Nephron progenitor cell (in vitro differentiated cells): ENCODE measurements at places on chromosomes 2 and 18.

DNA sequence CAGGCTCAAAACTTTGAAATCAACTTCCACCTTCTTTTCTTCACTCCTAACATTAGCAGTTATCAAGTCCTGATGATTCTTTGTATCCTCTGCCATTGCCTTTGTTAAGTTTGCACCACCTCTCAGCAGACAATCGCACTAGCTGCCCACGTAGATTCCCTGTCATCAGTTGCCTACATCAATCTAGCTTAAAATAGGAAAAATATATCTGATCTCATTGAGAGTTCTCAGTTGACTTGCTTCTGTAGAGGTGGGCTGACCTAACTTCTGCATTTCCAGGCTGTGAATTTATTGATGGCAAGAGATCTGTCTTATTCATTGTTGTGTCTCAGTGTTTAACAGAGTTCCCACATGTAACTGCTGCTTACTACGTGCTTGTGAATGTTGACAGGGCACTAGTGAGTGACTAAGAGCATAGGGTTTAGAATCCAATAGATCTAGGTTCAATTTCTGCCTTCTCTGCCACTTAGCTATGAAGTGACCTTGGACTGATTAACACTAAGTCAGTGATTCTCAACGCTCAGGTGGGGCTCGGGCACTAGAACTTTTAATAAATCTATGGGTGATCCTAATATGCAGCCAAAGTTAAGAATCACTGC is 3.7 kb upstream of the INSIG2 start:
- DNase-seq = no peak

DNA sequence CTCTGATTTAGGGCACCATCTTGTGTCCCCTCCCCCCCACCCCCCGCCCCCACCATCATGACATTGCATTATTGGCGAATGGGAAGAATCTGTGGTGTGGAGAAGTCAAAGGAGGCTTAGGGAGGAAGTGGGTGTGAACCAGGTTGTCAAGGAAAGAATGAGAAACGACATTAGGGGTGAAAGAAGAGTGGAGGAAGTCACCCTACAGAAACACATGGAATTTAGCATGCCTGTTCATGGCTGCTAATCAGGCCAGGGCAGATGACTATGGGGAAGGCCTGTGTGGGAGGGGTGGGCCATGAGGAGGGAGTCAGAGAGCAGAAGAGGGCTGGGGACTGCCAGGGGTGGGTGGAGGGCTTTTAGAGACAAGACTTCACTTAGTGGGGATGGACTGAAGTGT is 81.6 kb downstream of the AOX1 start:
- DNase-seq = no peak

DNA sequence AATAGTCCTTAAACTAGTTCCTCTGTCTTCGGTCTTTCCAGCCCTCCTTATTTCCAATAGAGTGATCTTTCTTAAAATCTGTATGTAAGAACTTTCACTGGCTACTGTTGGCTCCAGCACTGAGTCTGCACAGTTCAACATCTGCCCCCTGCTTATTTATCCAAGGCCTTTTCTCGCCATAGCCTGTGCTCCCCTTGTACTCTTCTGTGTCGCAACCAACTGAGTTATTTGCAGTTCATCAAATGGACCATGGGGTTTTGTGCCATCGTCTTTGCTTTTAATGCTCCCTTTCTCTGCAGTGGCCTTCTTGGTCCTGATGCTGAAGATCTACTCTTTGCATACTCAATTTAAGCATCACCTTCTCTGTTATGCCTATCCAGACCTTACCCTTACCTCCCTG is 77.3 kb downstream of the DSC3 start:
- no peak for DNase-seq

- DNase-seq = no peak
Observed at GRCh38 chr2:68936889-68937288, 15.8 kb downstream of the GKN2 start.

DNA sequence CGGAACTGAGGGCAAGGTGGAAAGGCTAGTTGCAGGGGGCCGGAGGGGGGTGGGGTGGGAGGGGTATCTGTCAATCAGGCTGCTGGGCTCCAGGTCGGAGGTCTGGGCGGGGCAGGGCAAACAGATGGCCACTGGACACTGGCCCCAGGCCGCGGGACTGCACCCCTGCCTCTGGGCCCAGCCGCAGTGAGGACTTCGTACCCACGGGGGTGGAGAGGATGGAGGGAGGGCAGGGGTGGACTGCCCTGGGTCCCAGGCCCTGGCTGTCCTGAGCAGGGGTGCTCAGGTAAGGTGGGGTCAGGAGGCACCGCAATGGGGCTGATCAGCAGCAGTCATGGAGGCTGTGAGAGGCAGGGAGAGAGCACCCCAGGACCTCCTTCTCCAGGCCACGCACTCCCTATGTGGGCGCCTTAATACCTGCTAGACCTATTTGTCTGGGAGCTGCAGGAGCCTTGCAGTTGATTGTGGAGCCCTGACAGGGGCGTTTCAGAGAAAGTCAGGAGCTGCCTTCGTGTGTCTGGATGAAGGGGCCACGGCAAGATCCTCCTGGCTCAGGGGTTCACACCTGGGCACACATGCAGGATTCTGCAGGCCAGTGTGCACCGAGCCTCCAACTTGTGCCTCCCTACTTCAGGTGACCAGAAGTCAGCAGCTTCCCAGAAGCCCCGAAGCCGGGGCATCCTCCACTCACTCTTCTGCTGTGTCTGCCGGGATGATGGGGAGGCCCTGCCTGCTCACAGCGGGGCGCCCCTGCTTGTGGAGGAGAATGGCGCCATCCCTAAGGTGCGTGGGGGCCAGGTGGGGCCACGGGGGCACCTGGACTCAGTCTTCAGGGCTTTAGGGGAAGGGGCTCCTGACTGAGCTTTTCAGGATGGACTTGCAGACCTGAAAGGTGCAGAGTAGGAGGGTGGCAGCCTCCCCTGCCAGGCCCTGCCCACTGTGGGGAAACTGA is 1.5 kb downstream of the CTDSP1 start:
- peak; percentile 44 for DNase-seq

GRCh38 chr2:85481818-85482777 is 56.9 kb upstream of the MAT2A start:
- no peak for DNase-seq

- no peak for DNase-seq
Observed at GRCh38 chr18:7830468-7830867, 263.4 kb downstream of the PTPRM start.

GRCh38 chr2:54894467-54894866 is 155.8 kb downstream of the RTN4 start:
- no peak for DNase-seq

DNA sequence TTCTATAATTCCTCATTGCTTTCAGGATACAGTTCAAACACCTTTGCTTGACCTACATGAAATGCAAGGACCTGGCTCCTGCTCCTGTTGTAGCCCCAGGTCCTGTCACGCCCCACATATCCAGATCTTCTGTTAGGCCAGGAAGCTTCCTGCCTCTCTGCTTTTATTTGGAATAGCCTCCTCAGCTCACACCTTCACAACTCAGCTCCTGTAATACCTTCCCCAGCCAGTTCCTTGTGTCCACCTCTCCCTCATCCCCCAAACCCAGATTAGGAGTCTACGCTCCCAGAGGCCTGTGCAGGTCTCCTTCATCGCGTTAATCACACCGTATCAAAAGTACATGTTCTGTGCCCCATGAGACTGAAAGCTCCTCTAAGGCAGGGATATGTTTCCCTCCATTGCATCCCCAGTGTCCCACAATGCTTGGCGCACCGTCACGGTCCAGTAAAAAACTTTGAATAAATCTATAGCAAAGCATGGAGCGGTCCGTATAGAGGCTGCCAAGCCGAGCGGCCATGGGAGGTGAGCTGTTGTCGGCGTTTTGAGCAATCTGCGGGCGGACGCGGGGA is 371 bp downstream of the MDH1B start:
- no peak for DNase-seq

GRCh38 chr2:127397568-127398238 is 9.9 kb upstream of the MAP3K2 start:
- DNase-seq = no peak

DNA sequence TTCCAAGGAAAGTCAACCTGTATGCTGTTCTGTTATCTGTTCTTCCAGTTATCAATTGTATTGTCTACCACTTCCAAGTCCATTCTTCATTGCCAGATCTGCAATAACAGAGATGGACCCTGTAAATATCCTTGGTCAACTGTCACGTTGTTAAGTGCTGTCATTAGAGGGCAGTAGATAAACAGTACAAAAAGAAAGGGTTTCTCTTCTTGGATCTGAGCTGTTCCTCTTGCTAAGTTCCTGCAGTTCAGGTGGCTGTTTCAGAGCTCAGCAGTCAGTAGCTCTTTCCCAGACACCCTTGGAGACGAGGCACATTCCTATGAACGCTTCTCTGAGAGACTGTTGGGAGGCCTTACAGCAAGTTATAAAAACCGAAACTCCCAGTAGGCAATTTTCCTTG is 957.1 kb upstream of the CHAC2 start:
- no peak for DNase-seq

GRCh38 chr18:36380173-36380827 is 82.8 kb downstream of the FHOD3 start:
- no peak for DNase-seq

- DNase-seq = peak; percentile 91
Observed at GRCh38 chr2:235493775-235494715, at the start of gene AGAP1. Gene AGAP1 (plus strand): TSS chr2:235494043.

DNA sequence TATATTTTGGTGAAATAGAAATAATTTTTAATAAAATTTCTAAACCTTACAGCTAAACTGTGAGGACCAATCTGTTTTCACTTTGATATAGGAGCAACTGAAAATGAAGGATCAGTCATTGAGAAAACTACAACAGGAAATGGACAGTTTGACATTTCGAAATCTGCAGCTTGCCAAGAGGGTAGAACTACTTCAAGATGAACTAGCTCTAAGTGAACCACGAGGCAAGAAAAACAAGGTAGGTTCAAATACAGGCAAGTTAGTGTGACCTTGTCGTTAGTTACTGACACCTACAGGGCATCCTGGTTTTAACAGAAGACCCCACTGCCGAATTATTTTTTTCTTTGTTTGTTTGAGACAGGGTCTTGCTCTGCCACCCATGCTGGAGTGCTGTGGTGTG is 75.5 kb upstream of the STON1 start:
- DNase-seq = no peak

GRCh38 chr2:73085691-73086090 is 14.2 kb upstream of the SFXN5 start:
- DNase-seq = peak; percentile 90

DNA sequence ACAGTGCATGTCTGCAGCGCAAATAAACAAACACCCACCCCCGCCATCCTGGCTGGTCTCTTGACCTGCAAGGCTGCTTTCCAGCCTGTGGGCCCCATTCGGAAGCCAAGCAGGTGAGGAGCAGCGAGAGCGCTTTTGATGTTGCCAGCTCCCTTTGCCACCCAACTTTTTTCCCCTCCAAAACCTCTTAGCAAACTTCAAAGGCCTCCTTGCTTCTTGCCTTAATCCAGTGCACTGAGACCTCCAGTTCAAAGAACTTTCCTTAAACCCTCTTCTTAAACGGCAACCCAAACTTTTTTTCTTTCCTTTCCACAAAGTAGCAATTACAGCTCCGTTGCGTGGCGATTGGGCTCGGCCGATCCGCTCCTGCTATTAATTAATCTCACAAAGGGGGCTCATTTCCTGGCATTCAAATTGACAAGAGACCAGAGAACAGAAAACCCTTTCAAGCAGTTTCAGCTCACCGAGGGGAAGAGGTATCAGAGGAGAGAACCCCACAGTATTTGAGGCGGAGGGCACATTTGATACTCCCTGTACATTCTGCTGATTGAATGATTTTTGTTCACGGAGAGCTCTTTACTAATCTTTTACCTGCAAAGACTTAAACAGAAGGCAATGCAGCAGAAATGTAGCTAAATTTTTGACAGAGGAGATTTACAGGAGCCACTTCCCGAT is 531.4 kb downstream of the TMEM182 start:
- DNase-seq = peak; percentile 27

GRCh38 chr2:90221300-90221651 is 1529.8 kb downstream of the RPIA start:
- no peak for DNase-seq

- DNase-seq = no peak
Observed at GRCh38 chr2:231041061-231041689, 3.9 kb downstream of the C2orf72 start.

- DNase-seq = no peak
Observed at GRCh38 chr2:11953258-11953657, 206.8 kb downstream of the LPIN1 start.

- no peak for DNase-seq
Observed at GRCh38 chr2:83058683-83059082, 1400.4 kb downstream of the SUCLG1 start.

DNA sequence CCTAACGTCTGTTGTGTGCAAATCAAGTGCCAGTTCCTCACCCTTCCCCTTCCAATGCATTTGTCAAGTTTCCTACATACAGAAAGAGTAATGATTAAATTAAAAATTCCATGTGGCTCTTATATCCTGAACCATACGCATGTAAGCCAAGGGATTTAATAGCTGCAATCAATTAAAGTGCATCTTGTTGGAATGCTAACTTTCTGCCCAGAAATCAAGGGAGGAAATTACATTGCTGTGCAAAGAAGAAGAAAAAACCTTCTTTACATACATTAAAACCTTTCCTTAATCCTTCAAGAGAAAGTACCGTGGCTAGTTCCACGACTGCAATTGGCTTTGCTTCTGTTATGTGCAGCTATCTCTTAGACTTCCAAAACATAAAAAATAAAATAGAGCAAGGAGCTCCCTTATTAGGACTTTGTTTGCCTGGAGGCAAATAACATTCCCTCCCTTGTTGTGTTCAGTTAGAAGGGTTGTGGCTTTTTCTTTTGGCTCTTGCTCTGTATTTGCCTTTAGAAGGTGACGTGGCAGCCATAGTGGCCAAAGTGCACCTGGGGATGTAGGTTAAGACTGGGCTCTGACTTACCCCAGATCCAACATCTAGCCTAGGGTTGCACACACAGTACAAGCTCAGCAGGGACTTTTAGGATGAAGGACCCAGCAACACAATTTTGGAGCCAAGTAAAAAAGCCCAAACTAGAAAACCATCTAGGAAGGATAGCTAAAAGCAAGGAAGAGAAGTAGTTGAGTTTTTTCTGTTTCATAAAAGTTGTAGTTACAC is 158.3 kb downstream of the ANTXR1 start:
- DNase-seq = no peak

DNA sequence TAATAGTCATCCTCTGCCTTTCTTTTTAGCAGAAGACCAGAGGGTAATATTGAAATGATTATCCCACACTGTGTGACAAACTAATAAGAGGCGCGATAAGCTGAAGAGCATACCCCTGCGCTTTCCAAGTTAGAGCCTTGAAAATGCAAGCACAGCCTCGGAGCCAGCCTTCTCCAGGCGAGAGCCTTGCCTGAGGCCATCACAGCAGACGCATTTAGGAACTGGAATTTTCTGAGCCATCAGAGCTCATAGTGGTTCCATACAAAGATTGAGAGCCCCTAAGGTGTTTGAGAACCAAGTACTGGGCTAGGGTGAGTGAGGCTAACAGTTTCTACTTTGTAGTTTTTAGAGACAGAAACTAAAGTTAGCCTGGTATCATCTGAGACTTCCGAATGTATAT is 19.9 kb downstream of the PSMG2 start:
- no peak for DNase-seq
